ENCODE measurements at places on chromosomes 4 and X.

GRCh38 chrX:119236623-119237561, 807 bp downstream of the PGRMC1 start:
- peak; percentile 65 for DNase-seq

GRCh38 chr4:12791536-12791935, 692.6 kb downstream of the RAB28 start:
- no peak for DNase-seq

DNA sequence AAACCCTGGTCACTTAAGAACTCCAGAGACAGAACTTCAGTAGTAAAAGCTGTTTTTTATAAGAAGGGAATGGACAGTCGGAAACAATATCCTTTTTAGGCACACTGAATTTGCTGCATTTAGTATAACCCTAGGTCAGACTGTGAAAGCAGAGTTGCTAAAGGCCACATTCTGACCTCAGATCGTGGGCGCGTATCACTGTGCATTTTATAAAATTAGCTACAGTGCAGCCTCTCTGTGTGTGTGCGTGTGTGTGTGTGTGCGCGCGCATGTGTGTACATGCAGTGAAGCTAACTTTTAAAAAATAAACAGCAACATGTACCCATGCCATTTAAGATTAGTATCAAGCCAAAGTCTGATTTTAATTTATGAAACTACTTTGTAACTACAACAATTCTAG, 8.0 kb downstream of the ZNF827 start:
- no peak for DNase-seq

- peak; percentile 50 for DNase-seq
Observed at GRCh38 chr4:71186566-71187403, 152.0 kb upstream of the SLC4A4 start.

DNA sequence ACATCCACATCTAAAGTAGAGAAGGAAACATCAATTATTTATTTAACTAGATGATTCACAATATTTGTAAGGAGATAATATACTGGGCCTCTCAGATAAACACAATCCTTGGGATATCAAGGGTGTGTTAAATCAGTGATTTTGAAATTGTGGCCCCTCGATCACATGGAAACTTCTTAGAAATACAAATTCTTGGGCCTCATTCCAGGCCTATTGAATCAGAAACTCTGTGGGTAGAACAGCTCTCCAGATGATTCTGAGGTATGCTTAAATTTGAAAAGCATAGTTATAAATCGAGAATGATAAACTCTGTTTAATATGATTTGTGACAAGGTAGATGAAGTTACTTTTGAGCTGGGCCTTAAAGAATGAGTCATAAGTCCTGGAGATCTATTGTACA, 64.3 kb upstream of the GPR174 start:
- peak; percentile 11 for DNase-seq

GRCh38 chrX:76920607-76921006, 493.1 kb downstream of the MAGEE1 start:
- DNase-seq: no peak

DNA sequence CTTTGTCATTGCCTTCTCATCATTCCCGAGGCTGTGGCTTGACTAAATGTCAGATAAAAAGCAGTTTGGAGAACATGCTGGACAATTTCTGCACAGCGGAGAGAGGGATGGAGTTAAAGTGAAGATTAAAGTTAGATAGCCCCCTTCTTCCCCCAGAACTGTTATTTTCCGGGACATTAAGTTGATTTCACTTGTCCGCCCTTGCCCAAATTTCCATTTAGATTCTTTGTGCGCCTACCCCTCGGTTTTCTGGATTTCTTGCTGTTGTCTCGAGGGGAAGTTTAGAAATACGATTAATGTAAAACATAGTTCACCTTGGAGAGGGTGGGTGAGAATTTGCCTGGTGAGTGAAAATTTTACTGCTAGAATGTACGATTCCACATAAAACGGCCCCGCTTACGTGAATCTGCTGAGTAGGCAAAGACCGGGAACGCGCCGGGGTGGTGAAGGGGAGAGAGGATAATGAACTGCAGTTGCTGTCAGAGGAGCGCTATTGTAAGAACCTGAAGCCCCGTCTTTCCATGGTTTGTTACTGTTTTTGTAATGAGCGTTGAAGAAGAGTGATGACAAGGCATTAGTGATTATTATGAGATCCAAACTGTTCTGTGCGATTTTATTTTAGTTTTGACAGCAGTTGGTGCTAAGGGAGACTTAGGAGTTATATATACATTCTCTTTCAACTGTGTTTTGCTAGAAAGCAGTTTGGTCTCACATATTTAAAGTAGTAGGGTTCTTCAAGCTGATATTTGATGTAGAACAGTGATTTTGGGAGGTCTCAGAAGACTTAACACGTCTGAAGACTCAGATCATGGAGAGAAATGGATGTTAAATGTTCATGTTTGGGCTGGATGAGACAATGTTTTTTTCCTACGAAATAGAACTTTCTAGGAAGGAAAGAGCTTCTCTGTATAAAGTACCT, 73.0 kb downstream of the AFF1 start:
- peak; percentile 51 for DNase-seq

- peak; percentile 14 for DNase-seq
Observed at GRCh38 chrX:45669715-45670340, 469.2 kb upstream of the DIPK2B start.

- no peak for DNase-seq
Observed at GRCh38 chr4:78780093-78780492, 3.9 kb downstream of the BMP2K start.

DNA sequence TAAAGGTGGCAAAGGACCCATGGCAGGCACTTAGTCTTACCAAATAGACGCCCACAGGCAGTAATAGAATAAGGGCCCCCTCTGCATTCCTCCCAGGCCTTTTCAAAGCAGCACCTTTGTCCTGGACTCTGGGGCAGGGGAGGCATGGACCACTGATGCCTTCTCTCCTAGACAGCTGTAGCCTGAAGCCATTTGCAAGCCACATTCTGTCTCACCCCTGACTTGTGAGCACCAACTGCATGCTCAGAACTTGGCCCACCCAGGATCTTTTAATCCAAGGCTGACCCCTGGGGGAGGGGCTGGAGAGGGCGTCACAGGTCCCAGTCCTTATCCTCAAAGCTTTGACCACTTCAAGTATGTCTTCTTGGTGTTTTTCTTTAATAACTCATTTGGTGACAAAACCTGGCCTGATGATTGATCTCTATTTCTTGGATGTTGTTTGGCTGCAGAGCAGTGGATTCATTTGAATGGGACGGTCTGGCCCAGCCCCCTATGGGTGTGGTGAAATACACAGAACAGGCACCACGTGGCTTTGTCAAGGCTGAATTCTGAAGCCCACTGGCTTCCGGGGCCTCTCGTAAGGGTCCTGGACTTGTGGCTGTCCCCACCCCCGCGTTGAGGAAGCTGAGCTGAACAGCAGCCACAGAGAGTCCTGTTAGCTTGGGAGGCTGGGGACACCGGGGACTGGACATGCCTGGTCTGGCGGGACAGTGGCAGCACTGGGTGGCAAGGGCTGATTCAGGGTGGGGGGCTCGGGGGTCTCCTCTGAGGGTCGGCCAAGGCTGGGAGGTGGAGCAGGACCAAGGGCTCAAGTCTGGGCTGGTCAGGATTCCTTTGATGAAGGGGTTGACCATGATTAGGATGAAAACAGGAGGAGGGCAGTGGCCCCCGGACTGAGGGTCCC, 36.6 kb downstream of the ADRA2C start:
- DNase-seq: no peak

DNA sequence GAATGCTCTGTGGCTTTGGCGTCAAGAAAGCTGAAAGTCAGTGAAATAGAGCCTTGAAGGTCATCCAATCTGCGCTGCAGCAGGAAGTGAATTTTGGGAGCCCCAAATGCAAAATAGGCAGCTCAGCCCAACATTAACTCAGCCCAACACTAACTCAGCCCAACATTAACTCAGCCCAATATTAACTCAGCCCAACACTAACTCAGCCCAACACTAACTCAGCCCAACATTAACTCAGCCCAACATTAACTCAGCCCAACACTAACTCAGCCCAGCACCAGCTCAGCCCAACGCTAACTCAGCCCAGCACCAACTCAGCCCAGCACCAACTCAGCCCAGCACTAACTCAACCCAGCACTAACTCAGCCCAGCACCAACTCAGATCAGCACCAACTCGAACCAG, 71.5 kb downstream of the SORBS2 start:
- DNase-seq: no peak

DNA sequence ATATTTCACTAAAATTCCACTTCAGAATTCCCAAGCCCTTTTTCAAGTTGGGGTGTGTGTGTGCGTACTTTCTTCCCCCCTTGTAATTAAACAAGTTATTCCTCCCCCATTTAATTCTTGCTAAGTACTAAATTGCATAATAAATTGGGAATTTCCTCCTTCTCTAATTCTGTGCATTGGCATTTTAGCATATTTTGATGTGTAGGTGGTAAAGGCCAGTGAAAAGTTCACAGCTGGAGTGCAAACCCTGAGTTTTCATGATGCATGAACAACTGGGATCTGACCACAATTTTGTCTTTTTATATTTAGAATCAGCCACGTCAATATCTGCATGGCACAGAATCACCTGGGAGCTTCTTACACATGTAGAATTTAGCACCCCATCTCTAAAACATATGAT, 18.5 kb downstream of the ANXA3 start:
- DNase-seq: no peak

GRCh38 chr4:23234018-23234417, 541.3 kb downstream of the GBA3 start:
- no peak for DNase-seq

GRCh38 chr4:2786152-2786671, 6.7 kb upstream of the SH3BP2 start:
- DNase-seq: no peak

- peak; percentile 18 for DNase-seq
Observed at GRCh38 chrX:133544115-133544514, 128.8 kb upstream of the GPC4 start.

DNA sequence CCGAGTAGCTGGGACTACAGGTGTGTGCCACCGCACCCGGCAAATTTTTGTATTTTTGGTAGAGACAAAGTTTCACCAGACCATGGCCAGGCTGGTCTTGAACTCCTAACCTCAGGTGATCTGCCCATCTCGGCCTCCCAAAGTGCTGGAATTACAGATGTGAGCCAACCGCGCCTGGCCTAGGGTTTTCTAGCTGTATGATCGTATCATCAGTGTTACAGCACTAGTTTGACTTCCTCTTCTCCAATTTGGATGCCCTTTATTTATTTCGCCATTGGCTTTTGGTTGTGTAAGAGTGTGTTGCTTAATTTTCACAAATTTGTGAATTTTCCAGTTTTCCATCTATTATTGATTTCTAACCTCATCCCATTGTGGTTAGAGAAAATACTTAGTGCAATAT, 5.2 kb downstream of the TKTL1 start:
- DNase-seq: no peak

DNA sequence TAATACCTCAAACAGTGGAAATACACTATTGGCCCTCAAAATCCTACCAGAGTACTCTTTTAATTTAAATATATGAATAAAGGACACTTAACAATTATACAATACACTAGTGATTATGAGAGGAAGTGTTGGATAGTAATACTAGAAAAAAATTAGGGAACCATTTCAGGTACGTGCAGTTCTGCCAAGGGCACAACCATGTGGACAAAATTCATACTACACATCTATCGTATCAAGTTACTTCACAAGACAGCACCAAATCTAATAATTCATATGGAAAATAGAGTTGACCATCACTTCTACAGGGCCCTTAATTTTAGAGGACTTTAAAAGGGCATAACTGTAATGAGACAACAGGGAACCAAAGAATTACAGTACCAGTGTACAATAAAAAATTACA, 69.2 kb upstream of the ZCCHC13 start:
- DNase-seq: no peak

GRCh38 chr4:8607603-8608481, 15.3 kb downstream of the CPZ start:
- no peak for DNase-seq

GRCh38 chrX:108945883-108946523, 209.6 kb upstream of the IRS4 start:
- DNase-seq: no peak

- DNase-seq: peak; percentile 12
Observed at GRCh38 chrX:134026565-134027311, 41.3 kb upstream of the GPC3 start.
